GM12878 (cell line): ENCODE measurements at places on chromosomes 16 and 17.

DNA sequence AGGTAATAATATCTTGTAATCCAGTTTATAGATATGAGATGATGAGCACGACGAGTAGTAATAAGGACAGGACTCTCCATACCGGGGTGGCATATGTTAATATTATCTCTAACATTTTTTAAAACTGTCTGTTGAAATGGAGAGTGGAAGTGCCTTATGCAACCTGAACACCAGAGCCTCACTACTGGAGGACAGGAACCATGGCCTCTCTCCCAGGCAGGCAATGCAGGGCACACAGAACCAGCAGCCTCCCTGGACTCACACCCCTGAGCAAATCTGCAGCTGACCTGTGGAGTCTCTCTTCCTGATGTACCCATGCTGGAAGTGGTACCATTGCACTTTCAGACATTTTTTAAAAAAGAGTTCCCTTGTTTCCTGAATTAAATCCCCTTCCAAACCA lies 55.2 kb upstream of the ERN1 start:
- DNase-seq: no peak

DNA sequence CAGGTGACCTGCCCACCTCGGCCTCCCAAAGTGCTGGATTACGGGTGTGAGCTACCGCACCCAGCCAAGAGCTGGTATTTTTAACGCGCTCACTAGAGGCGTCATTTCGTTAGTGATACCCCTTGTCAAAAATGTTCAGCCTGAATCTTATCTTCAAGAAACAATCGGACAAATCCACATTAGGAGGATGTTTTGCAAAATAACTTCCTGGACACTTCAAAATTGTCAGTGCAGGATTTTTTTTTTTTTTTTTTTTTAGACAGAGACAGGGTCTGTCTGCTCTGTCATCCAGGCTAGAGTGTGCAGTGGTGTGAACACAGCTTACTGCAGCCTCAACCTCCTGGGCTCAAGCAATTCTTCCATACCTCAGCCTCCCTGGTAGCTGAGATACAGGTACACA lies 63.0 kb downstream of the RMI2 start:
- DNase-seq: no peak

DNA sequence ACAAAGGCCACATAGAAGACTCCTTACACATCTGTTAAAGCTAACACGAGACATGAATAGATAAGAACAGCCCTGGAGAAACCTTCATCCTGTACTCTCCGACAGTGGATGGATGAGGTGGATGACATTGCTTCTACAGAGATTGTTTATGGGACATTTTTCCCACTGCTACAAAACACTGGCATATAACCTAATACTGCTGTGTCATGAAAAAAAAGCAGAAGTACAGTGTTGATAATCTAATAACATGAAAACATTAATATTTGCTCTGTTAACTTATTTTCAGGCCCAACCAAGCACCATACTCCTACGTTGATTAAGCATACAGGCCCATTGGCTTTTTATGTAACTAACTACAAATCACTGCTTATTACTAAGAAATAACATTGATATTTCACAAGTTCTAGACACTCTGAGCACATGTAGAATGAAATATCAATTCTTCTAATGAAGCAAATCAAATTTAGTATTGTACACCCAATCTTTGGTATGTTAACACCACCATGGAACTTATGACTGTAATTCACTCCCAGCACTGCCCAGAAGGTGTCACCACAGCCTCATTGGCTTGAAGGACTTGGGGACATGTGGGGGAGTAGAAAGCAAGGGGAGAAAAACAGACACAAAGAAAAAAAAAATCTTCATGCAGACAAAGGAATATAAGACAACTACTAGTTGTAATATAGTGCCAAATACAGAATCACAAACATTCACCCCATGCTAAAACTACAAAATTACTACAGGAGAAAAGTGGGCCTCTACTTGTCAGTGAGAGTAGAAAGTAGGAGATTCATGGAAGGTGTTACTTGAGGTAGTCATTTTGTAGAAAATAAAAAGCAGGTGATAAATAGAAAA lies 330.0 kb upstream of the PMFBP1 start:
- DNase-seq: peak; percentile 42

- DNase-seq: no peak
Measured at GRCh38 chr16:84366208-84366607, 2.1 kb upstream of the ATP2C2 start.

- no peak for DNase-seq
Measured at GRCh38 chr17:57011491-57012015, 33.6 kb downstream of the SCPEP1 start.

DNA sequence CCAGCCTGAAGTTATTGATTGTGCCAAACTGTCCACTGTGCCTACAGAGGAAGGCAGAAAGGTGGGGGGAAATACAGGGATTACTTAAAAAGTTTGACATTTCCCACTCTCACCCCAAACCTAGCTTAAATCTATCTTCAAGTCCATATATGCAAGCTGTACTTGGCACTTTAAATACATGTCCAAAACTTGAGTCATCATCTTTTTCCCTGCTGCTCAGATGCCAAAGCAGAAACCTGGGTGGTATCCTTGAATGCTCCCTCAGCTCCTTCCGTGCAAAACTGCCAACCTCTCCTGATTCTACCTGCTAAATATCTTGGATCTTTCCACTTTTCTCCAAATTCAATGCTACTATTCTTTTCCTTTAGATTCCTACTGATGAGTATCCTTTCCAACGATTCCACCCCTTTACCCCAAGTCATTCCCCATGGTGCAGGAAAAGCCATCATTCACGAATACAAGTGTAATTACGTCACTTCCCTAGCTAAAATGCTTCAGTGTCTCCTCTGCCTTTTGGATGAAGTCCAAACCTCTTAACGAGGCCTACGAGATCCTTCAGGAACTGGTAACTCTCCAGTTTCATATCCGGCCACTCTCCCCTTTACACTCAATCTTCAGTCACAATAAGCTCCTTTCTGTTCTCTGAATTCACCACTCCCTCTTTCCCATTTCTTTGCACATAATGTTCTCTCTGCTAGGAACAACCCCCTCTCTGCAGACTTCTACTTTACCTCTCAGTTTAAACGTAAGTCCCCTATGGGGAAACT lies 9.3 kb downstream of the BECN1 start:
- no peak for DNase-seq

GRCh38 chr17:3534881-3535252 lies 22.7 kb downstream of the TRPV3 start:
- no peak for DNase-seq

DNA sequence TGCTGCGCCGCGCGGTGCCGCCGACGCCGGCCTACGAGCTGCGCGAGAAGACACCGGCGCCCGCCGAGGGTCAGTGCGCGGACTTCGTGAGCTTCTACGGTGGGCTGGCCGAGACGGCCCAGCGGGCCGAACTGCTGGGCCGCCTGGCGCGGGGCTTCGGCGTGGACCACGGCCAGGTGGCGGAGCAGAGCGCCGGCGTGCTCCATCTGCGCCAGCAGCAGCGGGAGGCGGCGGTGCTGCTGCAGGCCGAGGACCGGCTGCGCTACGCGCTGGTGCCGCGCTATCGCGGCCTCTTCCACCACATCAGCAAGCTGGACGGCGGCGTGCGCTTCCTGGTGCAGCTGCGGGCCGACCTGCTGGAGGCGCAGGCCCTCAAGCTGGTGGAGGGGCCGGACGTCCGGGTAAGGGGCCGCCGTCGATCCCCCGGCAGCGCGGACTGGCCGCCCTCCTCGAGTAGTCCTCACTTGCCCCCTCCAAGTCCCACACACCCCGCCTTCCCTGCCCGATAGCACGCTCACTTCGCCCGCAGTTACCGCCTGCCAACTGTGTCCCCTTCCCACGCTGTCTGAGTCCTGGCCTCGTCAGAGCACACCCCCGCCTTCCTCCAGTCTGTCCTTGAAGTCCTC lies 470 bp downstream of the MLYCD start:
- no peak for DNase-seq

DNA sequence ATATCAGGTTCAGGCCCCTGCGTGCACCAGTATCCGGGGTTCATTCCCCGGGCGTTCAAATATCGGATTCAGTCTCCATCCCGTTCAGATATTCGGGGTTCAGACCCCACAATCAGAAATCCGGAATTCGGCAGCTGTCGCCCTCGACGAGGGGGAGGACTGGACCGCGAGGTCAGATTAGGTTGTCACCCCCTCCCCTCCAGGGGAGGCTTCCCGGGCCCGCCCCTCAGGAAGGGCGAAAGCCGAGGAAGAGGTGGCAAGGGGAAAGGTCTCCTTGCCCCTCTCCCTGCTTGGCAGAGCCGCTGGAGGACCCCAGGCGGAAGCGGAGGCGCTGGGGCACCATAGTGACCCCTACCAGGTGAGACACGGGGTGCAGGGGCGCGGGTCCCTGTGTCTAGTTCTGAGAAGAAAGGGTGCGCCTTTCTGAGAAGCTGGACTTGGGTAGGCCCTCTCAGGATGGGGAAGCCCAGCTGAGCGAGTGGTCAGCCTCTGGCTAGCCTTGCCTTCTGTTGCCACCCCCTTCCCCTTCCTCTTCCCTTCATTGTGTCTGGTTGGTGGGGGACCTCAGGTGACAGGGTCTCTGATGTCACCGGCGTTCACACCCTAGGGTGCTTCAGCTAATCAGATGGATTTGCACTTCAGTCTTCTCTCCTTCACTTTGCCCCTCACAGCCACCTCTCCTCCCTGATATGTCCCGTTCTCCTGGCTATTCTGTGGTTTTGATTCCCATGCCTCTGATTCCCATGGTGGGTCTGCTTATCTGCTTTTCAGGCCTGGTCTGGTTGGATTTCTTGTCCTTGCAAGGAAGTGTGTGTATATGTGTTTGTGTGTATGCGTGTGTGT lies 844 bp downstream of the TAOK2 start:
- no peak for DNase-seq

DNA sequence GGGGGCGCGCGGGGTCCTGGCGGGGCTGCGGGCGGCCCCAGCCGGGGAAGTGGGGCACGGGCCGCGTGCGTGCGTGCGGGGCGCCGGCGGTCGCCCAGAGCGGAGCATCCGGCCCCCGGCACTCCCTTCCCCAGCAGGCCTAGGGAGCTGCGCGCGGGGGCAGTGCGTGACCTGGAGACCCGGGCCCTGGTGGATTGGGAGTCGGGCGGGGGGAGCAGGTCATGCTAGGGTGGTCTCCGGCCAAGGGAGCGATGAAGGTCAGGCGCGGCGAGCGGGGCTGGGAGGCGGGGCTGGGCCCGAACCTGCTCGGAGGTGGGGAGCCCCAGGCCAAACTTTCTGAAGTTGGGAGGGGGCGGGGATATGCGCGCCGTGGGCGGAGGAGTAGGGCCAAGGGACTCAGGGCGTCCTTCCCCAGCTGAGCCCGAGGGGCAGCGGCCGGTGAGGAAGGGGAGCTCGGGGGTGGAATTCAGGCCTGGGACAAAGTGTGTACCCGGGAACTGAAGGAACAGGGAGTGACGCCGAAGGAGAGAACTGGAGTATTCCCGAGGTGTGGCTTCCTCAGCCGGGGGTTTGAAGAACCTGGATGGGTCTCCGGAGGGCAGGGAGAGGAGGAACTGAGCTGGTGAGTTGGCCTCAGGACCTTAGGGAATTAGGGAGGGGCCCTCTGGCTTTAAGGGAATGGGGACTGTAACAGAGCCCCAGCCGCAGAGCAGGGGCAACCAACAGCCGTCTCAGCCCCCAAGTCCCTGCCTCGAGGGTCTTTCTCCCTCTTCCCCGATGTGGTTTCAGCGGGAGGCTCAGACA lies 589 bp downstream of the XYLT2 start:
- DNase-seq: no peak
